Fibroblast of skin of left biceps (primary cell): ENCODE measurements at places on chromosomes 7 and 10.
A peak's percentile ranks its signal among the peaks of the same experiment; 100 is the strongest.

DNA sequence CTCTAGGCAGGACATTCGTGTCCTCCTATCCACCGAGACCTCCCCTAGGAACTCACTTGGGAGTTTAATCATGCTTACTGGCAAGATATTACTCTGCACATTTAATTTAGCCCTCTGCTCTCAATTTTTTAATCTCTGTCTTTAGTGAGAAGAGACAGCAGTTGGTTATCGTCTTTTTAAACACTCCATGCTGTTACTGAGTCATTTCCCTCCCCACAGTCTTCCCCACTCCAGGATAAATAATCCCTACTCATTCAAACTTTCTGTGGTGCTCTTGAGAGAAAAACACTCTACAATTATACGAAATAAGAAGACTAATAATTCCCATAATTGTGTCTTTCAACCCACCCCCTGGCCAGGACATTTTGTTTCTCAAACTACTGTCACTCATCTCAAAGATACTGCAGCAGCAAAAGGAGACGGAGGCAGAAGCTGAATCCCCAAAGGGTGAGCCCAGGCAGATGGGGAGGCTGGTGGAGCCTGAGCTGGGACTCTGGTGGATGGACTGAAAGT lies 84.2 kb downstream of the ANK3 start:
- no peak for DNase-seq

GRCh38 chr10:80492848-80493521 lies 38.9 kb downstream of the TSPAN14 start:
- DNase-seq = no peak

DNA sequence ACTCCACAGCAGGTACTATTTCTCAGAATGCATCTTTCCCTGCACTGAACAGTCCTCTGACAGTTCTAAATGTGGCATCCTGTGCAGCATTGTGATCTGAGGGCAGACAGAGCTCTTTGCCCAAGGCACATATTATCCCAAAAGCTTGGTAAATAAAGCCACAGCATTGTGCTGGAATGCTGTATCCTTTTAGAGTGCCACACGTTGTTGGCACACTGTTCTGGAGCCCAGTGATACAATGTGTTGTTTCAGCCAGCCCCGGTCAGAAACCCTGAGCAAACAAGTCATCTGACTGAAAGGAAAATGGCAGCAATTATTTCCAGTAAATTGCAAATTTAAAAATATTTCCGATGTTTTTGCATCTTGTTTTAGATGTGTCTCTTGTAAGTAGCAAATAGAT lies 45.4 kb downstream of the NAMPT start:
- no peak for DNase-seq

- no peak for DNase-seq
Observed at GRCh38 chr7:2471396-2471795, 4.8 kb downstream of the GRIFIN start.

- no peak for DNase-seq
Observed at GRCh38 chr10:97879241-97879640, 29.6 kb downstream of the GOLGA7B start.

DNA sequence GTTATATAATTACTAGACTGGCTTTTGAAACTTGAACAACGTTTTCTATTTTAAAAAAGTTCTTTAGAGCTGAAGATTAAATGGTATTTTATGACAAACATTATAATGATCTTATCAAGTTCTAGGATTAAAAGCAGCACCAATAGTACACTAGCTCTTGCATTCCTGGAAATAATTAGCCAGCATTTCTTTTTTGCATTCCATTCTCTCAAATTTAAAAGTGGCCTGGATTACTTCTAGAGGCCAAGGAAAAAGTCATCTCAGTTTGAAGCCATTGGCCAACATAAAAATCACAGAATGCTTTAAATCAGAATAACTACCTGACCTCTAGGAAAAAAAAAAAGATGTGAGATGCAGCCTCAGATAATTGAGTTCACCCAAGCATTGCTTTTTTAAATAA lies 1326.4 kb upstream of the SORCS1 start:
- DNase-seq = no peak

DNA sequence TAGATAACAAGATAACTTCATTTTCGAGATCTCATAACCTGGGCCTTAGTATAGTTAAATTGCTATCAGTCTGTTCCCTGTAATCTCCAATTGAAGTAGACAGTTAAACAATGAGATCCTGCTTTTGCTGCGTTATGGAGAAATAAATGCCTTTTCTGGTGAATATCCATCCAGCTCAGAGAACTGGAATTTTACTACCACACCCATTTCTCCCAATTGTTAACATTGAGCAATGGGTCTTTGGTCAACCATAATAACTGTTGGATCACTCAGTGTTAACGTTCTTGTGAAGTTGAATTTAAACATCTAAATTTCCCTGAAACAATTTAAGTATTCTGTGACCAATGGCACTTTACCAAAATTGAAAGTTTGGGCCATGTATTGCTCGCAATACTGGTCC lies 3.0 kb downstream of the CALU start:
- no peak for DNase-seq

GRCh38 chr7:17526621-17527020 lies 228.2 kb downstream of the AHR start:
- no peak for DNase-seq

GRCh38 chr7:47423196-47423595 lies 158.7 kb downstream of the TNS3 start:
- no peak for DNase-seq

DNA sequence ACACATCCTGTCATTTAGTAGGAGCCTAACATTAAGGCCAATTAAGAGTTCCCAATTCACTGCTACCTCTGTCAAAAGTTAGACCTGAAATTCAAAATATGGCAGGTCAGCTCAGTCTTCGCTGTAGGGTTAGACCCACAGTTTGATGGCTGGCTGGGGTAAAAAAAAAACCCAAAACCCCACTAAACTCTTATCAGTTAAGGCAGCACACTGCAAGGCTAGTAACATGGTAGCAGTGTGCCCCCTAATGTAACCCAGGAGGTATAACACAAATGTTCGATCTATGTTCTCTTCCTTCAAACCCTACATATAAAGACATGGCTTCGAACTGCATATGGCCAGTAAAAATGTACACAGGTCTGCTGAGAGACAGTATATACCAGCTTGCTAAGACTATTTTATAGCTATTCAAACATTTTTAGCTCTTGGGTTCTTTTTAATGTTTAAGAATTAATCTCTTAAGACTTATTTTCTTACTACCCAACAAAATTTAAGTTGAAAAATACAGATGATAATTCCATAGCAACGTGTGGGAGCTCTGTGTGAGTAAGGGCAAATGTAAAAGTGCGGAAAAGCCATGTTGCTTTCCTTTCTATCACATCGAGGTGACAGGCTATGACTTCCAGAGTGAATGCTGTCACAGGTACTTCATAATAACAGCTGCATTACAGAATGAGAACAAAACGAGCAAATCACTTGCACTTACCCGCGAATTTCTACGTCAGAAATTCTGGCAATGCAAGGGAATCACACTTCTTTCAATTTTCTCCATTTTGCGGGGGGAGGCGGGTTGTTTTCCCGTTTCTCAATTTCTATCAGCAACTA lies 168.4 kb upstream of the IMMP2L start:
- no peak for DNase-seq

- DNase-seq = no peak
Observed at GRCh38 chr7:151339651-151340382, 1.8 kb upstream of the NUB1 start.

- DNase-seq = peak; percentile 11
Observed at GRCh38 chr7:37833107-37833817, 15.1 kb upstream of the NME8 start.

GRCh38 chr10:5953676-5954075 lies 23.7 kb downstream of the IL15RA start:
- no peak for DNase-seq

DNA sequence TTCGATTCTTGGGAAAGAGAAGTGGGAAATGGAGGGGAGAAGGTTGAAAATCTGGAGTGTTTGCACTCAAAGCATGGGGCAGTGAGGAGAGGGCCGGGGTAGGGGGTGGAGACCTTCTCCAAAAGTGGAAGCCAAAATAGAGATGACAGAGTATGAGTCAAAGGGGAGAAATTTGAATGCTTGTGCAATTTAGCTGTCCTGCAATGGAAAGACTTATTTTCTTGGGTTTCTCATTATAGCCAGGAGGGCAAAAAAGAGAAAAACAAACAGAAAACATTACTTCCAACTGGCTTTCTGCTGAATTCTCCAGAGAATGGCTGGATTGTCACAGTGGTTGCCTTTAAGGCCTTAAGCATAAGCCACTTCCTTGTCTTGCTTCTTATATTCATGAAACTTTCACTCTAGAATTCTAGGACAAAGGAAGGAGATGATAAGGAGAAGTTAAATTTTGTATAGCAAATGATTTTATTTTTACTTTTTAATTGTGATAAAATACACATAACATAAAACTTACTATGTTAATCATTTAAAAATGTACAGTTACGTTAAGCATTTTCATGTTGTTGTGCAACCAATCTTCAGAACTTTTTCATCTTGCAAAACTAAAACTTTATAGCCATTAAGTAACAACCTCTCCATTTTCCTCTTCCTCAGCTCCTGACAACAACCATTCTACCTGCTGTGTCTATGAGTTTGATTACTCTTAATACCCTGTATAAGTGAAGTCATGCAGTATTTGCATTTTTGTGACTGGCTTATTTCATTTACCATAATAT lies 100.2 kb downstream of the GPR85 start:
- DNase-seq = peak; percentile 21

GRCh38 chr10:38025283-38025682 lies 14.8 kb downstream of the ZNF33A start:
- no peak for DNase-seq

- DNase-seq = peak; percentile 61
Observed at GRCh38 chr10:34666008-34666704, 148.9 kb downstream of the PARD3 start.

- DNase-seq = peak; percentile 10
Observed at GRCh38 chr7:46812101-46812675, 769.7 kb downstream of the TNS3 start.

DNA sequence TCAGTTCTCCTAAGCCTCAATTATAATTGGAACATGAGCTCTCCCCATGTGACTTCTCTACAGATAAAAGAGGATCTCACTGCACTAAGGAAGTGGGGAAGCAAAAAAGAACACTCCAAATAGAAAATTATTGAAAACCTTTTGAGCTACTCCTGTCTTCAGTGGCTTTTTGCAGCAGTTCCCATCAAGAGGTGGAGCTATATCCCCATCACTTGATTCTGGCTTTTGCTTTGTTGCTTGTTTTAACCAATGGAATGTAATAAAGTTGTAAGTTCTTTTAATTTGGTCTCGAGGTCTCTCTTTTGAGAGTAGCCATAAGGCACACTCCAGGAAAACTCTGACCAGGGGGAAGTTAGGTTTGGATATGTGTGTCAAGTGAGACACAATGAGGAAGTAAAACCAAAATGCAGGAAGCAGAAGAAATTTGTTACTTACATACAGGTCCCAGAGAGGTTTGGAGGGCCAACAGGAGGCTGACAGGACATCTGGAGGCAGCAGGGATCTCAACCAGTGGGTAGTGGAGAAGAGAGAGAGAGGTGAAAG lies 569.4 kb downstream of the HTR7 start:
- DNase-seq = no peak

- DNase-seq = no peak
Observed at GRCh38 chr7:116843378-116843777, 19.0 kb upstream of the CAPZA2 start.

DNA sequence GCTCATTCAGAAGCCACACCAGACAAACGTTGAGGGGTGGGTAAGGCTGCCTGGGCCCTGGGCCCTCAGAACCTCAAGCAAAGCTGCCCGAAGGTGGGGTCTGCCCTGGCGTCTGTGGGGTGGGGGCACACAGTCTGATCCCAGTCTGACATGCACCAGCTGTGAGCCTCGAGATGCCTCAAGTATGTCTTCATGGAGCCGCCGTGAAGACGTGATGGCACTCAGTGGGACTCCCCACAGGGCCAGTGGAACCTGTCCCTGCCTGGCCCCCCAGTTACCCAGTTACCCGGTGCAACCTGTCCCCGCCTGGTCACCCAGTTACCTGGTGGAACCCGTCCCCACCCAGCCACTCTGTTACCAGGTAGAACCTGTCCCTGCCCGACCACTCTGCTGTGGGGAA lies 351.2 kb downstream of the PTPRN2 start:
- no peak for DNase-seq

DNA sequence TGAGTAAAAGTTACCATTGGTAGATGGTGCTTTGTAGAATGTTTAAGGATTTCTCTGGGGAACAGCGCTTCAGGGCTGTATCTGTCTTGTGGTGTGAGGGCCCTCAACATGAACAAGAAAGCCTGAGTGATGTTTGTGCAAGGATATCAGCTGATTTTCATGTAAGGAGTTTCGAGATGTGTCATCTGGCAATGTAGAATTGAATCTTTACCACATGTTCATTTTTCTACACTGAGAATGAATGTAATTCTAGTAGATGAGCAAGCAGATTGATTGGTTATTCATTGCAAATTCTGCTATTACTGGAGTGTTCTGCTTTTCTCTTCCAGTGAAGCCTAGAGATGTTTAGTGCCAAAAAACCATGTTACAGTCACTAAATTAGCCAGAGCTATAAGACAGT lies 87.7 kb downstream of the ST7 start:
- peak; percentile 66 for DNase-seq

DNA sequence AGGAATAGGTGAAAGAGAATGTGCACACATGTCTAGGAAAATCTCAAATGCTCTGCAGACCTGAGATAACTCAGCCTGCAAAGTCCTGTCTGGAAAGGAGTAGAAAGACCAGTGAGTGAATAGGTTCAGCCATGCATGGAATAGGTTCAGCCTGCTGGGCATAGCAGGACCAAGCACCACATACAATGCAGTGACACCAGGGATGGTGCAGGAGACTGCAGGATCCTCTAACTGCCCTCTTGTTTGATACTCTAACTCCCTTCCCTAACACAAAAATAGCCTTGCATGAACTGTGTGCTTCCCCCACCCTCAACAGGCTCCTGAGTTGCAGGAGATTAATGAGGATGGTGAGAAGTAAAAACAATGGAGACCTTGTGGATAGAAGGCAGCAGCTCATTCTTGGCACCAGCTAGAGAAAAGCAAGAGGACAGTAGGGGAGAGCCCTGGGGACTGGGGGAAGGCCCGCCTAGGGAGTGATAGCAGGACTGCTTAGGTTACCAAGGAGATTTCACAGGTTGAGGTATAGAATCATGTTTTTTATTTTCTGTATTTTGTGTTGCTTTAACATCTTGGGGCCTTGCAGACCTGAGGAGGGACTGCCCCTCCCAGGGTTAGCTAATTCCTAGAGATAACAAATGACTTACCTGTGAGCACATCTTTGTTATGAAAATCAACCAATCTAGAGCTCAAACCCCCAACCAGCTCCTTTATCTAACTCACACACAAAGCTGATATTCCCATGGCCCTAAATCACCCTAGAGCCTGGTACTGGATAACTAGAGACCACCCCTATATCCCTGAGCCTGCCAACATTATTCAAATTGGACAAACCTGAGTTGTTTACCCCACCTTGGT lies 187.8 kb downstream of the PLPP4 start:
- no peak for DNase-seq

- DNase-seq = no peak
Observed at GRCh38 chr10:13347043-13347499, 1.0 kb downstream of the SEPHS1 start.

- DNase-seq = no peak
Observed at GRCh38 chr7:101736084-101736483, 81.3 kb upstream of the CUX1 start.

DNA sequence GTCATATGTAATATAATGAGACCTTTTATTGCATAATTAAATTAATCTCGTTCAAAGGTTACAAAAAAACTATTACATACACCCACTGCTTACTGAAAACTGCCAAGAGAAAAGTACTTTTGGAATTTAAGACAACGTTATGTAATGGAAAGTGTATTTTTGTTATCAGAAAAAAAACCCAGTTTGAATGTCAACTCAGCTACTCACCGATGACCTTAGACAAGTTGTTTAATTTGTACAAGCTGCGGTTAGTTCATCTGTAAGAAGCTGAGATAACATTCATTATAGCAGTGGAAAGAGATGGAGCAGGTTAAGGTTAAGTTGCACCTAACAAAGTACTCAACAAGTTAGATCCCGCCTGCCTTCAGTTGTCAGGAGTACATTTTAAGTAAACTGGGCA lies 1.1 kb downstream of the PSMA2 start:
- DNase-seq = no peak
